CD4-positive, alpha-beta T cell (primary cell): ENCODE measurements at places on chromosomes 6 and 20. TPM values are rescaled to one million over a fixed set of nuclear protein-coding genes. Genes with fewer than 3 reads are reported as not detected.

IL17F gene
- total RNA-seq: not detected

RIPOR3 gene
- not detected for total RNA-seq

DNA sequence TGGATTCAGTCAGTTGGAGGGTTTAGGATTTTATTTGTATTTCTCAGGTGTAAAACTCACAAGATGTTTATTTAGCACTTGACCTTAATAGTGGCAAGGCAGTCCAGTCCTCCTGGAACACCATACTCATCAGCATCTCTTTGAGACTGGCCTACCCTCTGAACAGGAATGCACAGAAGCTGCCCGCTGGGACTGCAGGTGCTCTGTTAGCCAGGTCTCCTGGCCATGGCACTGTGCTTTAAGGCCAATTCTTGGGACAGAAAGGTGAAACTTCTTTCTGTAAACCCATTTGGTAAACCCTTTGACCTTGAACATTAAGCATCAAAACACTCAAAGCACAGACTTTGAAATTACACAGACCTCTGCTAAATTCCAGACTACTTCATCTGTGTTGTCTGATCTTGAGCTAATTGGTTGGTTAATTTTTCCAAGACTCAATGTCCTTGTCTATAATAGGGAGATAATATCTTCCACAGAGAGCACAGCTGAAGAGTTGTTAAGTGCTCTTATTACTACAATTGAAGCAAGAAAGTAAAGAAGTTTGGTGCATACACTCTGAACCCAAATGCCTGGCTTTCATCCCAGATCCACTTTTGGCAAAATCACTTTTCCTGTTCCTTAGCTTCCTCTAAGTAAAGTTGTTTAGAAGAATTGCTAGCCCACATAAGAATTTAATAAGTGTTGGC, 54.9 kb upstream of the NT5E start:
- no peak for DNase-seq

GRCh38 chr6:109769213-109769612, 78.1 kb downstream of the FIG4 start:
- no peak for DNase-seq

GRCh38 chr6:156988276-156989158, 211.3 kb downstream of the ARID1B start:
- DNase-seq: no peak

- DNase-seq: no peak
Observed at GRCh38 chr20:17579369-17580039, 9.6 kb downstream of the DSTN start.

DNA sequence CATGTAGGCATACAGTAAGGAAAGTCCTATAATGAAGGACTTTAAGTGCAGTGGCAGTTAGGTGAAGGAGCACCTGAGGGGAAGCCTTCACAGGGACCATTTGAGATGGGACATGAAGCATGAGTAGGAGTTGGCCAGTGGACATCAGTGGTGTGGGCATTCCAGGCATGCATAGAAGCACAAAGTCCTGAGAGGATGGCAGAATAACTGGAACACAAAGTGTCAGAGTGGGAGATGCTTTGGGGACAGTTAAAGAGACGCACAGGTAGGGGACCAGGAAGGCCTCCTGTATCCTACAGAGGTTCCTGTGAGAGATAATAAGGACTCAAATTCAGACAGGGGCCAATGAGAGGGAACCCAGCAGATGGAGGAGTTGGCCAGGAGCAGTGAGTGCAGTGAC, 26.4 kb upstream of the EFHC1 start:
- no peak for DNase-seq

GRCh38 chr20:49420292-49420691, 62.2 kb downstream of the KCNB1 start:
- DNase-seq: no peak

DNA sequence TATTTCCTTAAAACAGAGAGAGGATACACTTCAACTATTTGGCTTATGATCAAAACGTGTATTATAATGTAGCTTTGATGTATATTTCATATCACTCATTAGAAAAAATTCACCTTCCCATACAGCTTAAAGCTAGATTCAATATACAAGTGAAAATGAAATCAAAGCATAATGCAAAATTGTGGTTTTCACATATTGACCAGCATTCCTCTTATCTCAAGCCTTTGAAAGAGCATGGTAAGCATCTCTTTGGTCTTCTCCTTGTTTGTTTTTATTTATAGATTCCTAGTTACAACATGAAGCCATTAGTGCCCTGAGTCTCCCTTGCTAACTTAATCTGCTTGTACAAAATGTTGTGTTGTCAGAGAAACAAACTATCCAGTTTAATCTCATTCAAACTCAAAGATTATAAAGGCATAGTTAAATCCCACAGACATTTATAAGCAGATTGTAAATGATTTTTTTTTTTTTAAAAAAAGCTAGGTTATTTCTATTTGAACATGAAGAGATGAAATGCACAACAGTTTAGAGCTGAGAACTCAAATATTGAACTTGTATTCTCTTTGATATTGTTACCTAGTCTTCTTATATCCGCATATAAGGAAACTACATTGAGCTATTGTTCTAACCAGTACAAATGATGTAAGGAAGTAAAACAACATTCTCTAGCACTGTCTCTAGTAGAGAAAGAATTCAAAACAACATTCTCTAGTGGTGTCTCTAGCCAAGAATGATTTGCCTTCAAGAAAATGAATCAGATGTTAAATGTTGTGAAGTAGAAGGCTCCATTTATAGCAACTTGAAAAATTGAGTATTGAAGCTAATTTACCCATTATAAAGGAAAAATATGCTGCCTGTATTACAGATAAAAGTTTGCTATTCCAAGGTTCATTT, 31.2 kb upstream of the SMIM28 start:
- DNase-seq: no peak

- no peak for DNase-seq
Observed at GRCh38 chr20:14142964-14143627, 147.8 kb downstream of the MACROD2 start.

- DNase-seq: no peak
Observed at GRCh38 chr20:17976305-17976704, 7.5 kb downstream of the MGME1 start.

- DNase-seq: no peak
Observed at GRCh38 chr6:140824595-140824994, 1308.1 kb upstream of the GJE1 start.

DNA sequence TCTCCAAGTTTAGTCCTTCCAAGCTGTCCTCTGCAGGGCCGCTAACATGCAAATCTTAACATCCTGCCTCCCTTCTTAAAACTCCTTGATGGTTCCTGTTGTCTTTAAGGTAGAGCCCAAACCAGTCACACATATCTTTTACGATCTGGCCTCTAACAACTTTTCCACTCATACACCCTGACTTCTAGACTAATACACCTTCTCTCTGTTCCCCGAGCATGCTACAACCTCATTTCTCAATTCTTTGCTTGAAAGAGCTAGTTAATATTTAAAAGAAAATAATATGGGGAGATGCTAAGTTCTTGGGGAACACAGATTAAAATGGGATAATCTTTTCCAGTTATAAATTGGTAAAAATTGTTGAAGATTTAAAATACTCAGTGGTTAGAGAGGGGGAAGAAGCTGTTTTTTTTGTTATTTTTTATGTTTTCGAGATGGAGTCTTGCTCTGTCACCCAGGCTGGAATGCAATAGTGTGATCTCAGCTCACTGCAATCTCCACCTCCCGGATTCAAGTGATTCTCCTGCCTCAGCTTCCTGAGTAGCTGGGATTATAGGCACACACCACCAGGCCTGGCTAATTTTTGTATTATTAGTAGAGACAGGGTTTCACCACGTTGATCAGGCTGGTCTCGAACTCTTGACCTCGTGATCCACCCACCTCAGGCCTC, 250.7 kb downstream of the MAFB start:
- DNase-seq: no peak

DNA sequence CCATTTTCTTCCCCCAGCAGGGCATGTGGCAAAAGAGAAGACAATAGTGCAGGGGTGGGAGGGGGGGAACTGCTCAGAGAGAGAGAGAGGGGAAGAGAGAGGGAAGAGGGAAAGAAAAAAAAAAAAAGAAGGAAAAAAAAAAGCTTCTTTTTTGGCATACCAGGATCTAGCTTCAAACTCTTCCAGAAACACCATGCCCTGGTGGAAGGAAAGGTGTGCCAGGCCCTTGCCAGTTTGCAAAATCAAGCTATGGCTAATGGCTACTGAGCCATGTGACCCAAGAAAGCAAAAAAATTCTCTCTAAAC, 326 bp downstream of the ZMYND8 start:
- DNase-seq: no peak

GRCh38 chr6:166802401-166802800, 153.9 kb downstream of the RNASET2 start:
- DNase-seq: no peak

DNA sequence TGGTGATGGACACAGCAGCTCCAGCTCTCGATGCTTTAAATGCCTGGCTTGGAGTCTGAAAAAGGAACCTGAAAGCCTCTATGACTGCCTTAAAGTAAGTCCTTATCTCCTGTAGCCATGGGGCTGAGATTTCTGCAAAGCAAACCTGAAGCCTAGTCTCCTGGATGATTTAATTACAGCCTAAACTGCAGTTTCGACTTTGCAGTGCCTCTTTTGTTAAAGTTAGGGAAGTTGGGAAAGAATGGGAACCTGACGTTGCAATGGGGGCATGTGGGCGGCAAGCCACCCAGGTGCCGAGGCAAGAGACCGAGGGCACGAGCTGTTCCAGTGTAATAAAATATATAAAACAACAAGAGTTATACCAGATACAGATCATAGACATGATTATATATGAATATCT, 11.7 kb upstream of the TCFL5 start:
- no peak for DNase-seq
